ENCODE measurements at places on chromosomes 2 and 18.

GRCh38 chr2:30708491-30709290 lies 98.6 kb downstream of the CAPN13 start:
- DNase-seq, result no peak

GRCh38 chr2:221527776-221528309 lies 44.3 kb downstream of the EPHA4 start:
- DNase-seq, result no peak

GRCh38 chr18:52342456-52342855 lies 2.5 kb downstream of the DCC start:
- no peak for DNase-seq

GRCh38 chr2:111199840-111200239 lies 79.1 kb downstream of the BCL2L11 start:
- no peak for DNase-seq

DNA sequence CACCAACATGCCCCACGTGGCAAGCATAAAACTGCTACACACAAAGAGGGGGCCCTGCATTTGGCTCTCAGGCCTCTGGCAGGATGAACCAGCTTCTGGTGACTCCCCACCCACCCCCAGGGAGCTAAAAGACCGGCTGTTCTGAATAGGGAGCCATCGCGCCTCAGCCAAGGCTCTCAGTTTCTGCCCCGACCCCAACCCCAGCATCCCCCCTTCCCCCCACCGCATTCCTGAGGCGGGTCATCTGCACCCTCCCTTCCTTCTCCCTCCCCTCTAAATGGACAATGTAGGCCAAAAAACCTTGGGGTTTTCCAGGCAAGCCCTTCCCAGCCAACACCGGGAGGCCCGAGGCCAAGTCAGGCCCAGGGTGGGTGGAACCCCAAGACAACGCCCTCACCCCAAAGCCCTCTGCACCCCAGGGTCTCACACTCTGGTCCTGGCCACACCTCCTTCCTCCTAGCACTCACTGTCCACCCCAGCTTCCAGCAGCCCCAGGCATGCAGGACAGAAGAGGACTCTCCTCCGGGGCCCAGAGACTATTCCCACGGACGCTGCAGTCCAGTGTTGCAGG lies 5.7 kb downstream of the CYP26B1 start:
- DNase-seq, result no peak

DNA sequence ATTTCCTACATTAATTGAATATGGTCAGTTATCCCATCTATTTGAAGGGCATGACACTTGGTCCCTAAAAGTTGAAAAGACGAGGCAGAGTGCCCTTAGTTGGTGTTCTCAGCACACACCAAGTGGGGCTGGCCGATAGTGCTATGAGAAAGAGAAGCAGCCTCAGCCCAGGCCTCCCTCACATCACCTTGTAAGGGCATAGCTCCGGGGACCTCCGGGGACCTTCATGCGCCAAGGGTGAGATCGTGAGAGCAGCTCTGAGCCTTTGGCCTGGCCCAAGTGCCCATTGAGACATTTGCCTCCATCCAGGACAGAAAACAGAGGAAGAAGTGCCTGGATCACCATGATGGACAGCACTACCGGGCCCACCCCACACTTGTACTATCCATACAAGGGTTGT lies 244.3 kb upstream of the COPS8 start:
- no peak for DNase-seq

DNA sequence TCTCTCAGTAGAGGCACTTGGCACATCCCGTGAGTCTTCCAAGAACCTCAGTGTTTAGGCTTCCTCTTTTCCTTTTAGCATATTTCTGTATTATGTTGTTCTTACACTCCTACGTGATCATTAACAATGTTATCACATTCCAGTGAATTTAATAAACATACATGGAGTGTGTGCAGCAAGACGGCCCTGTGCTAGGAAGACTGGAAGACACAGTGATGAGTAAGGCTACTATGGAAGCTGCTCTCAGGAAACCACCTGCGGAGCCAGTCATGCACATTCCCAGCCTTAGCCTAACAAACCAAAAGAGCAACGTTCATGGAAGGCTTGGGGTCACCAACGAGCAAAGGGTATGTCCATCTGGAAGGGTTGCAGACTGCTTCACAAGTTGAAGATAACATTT lies 103.4 kb downstream of the ETAA1 start:
- DNase-seq, result no peak

GRCh38 chr2:217993817-217994463 lies 8.9 kb downstream of the TNS1 start:
- no peak for DNase-seq

DNA sequence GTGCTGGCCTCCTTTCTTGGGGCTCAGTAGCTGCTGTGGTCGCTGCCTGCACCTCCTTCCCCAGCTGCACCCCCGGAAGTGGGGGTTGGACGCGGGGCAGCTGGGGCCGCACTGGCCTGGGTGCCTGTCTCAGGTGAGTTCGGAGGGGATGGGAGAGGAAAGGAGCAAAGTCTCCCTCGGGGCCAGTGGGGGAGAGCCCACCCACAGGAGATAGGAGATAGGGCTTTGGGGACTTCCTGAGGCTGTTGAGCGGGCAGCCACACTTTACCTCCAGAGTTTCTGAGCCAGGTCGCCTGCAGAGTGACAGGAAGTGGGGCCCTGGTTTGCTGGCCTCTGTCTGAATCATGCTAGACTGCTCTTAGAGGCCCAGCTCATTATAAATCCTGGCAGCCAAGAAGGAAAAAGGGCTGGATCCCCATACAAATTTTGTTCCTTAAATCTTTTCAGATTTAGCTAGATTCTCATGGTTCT lies 8.1 kb downstream of the MBP start:
- no peak for DNase-seq

GRCh38 chr2:229180658-229181057 lies 90.4 kb downstream of the PID1 start:
- DNase-seq, result no peak

DNA sequence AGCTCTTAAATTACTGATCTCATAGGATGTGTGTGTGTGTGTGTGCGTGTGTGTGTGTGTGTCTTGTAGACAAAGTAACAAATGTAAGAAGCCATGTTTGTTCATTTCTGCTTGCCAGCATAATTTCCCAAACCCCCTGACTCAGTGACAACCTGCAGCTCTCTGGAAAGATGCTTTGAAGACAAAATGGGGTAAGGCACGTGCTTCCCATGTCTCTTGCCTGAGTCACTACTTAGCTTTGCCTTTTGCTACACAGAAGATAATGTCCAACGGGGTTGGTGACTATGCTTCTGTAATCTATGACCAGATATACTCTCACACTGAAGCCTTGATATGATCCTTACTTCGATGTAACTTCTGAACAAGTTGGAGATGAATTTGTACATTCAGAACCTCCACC lies 332.0 kb downstream of the SLC4A3 start:
- DNase-seq, result no peak

- no peak for DNase-seq
Observed at GRCh38 chr2:119482481-119483394, 41.5 kb downstream of the SCTR start.

DNA sequence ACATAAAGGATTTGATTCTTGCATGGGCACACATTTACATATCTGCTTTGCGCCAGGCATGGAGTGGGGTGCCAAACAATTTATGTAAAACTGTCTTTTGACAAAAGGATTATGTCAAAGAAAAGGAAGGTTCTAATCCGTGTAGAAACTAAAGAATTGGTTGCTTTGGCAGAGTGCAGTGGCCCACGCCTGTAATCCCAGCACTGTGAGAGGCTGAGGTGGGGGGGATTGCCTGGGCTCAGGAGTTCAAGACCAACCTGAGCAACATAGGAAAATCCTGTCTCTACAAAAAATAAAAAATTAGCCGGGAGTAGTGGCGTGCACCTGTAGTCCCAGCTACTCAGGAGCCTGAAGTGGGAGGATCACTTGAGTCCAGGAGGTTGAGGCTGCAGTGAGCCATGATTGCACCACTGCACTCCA lies 1.1 kb upstream of the MTERF4 start:
- no peak for DNase-seq

GRCh38 chr2:234292205-234292961 lies 204.5 kb downstream of the ARL4C start:
- no peak for DNase-seq

DNA sequence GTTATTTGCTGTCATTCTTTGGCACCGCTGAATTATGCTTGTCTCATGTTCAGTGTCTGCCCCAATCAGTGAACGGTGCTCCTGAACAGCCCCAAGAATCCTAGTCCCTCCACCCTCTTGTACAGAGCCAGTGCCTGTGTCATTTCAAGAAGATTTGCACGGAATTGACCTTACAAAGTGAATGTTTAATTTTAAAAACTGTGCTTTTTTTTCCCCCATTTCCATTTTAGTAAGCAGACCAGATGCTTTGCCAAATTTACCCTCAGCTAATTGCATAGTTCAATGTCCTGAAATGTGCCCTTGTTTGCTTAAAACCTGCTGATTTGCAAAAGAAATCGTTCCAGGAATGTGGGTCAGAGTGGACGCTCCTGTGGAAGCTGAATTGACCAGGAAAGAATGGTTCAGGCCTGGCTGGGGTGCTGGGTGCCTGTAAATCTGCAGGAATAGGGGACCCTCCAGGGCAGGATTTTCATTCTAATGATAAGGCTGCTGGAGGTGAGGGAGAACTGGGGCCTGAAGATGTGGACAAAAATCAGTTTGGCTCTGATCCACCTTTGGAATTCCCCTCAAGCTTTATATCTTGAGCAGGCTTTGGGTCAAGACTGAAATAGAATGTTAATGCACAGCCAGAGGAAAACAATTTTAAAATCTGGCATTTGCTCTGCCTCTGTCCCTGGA lies 20.1 kb downstream of the TMEM17 start:
- no peak for DNase-seq

GRCh38 chr2:19532547-19533196 lies 174.2 kb upstream of the OSR1 start:
- DNase-seq, result no peak

DNA sequence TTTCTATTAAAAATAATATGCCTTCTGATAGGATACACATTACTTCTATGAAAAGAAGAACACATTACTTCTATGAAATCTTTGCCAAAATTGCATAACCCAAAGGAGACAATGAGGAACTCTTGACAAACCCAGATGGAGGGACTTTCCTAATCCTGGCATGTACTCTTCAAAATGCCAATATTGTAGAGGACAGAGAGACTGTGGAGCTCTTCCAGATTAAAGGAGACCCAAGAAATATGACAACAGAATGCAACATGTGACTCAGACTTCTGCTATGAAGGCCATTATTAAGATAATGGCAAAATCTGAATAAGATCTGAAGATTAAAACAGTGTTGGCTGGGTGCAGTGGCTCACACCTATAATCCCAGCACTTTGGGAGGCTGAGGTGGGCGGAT lies 22.2 kb downstream of the SOWAHC start:
- no peak for DNase-seq

DNA sequence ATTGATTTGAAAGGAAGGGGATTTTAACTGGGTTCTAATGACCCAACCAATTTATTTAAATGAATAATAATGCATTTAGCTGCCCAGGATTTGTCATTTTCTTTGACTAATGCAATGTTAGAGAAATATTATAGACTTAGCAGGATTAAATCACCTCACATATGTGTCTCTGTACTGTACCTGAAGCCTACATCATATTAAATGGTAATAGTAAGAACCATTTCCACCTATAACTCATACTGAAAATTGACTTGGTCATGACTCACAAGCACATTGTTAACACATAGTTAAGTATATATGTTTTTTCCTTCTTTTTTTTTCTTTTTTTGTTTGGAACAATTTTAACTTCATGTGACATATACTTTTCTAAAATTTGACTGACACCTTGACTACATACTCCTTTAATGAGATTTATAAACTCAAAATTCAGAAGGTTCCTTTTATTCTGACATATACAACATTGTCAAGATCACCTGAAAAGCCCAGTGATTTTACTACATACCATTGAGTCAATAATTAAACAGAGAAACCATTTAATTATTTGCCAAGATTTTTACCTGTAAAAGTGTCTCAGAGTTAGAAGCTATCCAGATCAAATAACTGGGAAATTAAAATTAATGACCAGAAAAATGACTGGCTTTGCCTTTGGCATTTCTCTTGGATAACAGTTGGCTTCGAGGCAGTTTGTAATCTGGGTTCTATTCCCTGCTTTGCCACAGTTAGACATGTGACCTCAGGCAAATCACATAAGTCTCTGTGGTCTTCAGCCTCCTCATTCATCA lies 58.8 kb upstream of the CDC42EP3 start:
- DNase-seq, result no peak

- DNase-seq, result no peak
Observed at GRCh38 chr2:46845542-46846486, 69.8 kb downstream of the MCFD2 start.

- DNase-seq, result no peak
Observed at GRCh38 chr2:217186152-217186551, 326.3 kb upstream of the TNP1 start.
